ENCODE measurements at places on chromosomes 3 and 15.
A peak's percentile ranks its signal among the peaks of the same experiment; 100 is the strongest.

- no peak for DNase-seq
Measured at GRCh38 chr3:81788610-81789009, 27.2 kb upstream of the GBE1 start.

GRCh38 chr15:66515901-66516322, 10.8 kb downstream of the ZWILCH start:
- DNase-seq: no peak

DNA sequence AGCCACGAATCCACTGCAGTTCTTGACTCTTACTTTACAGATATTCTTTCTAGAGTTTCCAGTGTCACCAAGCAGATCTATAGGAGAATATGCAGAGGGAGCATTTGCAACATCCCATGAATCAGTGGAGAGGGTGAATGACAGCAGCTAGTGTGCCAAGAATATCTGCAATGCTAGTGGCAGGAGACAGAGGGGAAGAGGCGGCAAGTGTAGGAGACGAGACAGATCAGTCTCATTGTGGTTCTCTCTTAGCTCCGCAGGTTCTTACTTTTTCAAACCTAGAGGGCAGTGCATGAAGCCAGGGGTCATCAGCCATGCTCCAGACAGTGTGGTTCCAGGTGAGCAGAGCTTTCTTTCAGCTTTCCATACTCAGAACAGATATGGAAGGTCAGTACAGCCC, 744 bp downstream of the ZNF619 start:
- no peak for DNase-seq

DNA sequence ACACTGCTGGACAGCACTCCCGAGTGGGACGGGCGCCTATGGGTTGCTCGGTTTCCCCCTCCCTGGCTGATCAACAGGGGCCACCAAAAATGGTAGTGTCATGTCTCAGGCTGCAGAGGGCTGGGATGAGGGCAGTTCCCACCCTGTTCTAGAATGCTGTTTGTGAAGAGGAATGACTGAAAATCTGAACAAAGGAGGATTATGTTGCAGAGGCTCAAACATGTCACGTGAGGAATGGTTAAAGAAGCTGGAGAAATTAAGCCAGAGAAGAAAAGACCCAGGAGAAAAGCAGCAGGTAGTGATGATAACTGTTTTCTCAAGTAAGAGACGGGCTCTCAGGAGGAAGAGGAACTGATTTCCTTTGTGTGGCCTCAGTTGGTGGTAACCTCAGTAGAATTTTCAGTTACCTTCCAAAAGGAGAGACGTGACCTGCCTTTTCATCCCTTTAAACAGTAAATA, 10.4 kb downstream of the SPG21 start:
- DNase-seq: no peak

DNA sequence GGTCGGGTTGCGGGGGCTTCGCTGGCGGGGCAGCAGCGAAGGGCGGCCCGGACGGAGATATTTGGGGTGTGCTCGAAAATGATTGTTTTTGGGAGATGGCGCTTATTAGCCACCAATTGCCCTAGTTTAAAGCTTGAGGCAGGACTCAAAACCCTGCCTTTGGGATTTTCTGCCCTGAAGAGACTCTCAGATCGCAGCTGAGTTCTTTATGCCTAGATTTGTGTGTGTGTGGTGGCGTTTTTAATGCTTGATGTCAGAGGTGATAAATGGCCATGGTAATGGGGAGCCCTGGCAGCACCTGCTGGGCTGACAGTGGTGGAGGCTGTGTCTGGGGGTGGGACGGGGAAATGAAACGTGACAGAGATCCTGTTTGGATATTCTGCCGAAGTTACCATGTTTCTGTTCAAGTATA, 604 bp downstream of the KCTD6 start:
- DNase-seq: no peak

DNA sequence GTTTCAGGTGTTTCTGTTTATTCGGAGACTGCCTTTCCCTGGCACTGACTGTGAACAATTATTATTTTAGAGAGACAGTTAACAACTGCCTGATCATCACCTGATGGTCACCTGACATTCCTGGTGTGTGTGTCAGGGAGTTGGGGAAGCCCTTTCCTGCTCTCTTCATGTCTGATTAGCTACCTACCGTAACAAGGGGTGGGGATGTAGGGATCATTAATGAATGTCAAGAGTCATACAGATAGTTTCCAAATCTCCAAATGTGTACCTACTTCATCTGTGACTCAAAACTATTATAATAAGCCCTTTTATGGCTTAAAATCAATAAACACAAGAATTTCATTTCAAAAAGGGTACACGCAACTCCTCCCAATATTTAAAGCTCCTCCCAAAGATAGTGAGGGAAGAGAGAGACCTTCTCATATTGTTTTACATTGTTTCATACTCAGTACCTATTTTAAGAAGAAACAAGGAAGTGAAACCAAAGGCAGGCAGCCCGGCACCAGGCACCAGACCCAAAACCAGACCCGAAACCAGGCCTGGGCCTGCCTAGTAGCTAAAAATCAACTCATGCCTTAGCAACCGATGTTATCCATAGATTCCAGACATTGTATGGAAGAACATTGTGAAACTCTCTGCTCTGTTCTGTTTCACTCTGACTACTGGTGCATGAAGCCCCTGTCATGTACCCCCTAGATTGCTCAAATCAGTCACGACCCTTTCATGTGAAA, 844.9 kb upstream of the ALCAM start:
- DNase-seq: no peak

GRCh38 chr3:25427942-25428788, at the start of gene RARB:
RARB (plus strand) TSS chr3:25428263; CDS start chr3:25428732, 469 bp downstream.
- DNase-seq: no peak

DNA sequence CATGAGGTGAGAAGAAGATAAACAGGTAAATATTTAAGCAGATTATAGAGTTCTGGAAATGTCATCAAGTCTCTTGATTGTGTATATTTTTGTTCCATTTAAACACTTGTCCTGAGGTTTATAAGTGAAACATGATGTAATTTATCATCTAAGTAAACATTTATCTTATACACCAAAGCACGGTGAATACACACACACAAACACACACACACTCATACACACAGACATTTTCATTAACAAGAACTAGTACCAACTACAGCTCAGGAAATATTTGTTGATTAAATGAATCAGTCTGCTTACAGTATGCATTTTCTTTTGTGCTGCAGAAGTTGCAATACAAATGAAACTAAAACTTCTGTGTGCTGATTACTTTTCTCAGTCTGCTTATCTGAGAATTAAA, 357.3 kb downstream of the ZBTB20 start:
- DNase-seq: peak; percentile 19

DNA sequence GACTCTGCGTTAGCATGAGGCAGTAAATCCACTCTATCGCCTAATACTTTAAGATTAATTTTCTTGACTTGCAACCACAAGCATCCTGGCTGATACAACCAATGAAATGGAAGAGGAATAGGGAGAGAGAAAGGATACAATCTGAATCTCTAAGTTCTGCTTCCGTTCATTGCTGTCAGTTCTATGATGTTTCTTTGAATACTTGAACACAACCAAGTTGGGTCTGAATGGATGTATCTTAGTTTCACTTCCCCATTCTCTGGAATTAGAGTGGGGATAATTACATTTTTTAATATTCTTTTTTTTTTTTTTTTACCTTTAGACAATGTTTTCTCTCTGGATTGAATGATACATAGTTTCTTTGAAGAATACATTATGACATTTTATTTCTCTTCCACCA, 22.9 kb downstream of the PDE8A start:
- no peak for DNase-seq

- DNase-seq: no peak
Measured at GRCh38 chr15:43107751-43108150, 1.9 kb upstream of the UBR1 start.

- DNase-seq: no peak
Measured at GRCh38 chr3:148158210-148158609, 539.5 kb upstream of the AGTR1 start.

DNA sequence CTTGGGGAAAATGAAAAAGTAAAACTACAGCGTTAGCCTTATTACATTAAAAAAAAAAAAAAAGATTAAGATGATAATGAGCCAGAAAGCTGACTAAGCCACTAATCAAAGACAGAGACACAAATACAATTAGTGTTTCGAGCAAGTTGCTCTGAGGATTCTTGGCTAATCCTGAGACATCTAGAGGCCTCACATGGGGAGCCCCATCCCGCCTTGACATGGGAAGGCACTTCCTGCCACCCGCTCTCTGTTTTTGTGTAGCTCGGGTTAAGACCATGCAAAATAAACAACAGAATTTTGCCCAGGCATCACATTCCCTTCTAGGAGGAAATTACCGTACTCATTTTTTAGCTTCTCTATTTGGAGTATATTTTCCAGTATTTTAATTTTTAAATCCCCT, 15.3 kb downstream of the HESX1 start:
- no peak for DNase-seq

GRCh38 chr3:50512131-50512530, 8.7 kb upstream of the CACNA2D2 start:
- DNase-seq: no peak

DNA sequence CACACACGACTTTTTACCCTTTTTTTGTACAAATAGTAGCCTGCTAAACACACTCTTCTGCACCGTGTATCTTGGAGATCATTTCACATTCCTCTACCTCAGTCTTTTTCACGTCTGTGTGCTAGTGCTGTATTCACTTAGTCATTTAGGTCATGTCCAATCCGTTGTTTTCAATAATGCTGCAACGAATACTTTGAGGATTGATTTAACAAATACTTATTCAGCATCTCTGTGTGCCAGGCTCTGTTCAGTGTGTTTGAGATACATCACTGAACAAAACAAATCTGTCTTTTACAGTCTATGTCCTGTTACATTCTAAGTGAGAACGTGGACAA, 882 bp downstream of the JMJD7 start:
- DNase-seq: no peak

- DNase-seq: no peak
Measured at GRCh38 chr3:135138776-135139175, 343.7 kb downstream of the EPHB1 start.

GRCh38 chr3:151979906-151980305, 106.5 kb downstream of the SUCNR1 start:
- DNase-seq: no peak

- DNase-seq: no peak
Measured at GRCh38 chr3:78414261-78414660, 1353.5 kb downstream of the ROBO1 start.

- DNase-seq: no peak
Measured at GRCh38 chr3:72320955-72321303, 527.3 kb downstream of the SHQ1 start.

DNA sequence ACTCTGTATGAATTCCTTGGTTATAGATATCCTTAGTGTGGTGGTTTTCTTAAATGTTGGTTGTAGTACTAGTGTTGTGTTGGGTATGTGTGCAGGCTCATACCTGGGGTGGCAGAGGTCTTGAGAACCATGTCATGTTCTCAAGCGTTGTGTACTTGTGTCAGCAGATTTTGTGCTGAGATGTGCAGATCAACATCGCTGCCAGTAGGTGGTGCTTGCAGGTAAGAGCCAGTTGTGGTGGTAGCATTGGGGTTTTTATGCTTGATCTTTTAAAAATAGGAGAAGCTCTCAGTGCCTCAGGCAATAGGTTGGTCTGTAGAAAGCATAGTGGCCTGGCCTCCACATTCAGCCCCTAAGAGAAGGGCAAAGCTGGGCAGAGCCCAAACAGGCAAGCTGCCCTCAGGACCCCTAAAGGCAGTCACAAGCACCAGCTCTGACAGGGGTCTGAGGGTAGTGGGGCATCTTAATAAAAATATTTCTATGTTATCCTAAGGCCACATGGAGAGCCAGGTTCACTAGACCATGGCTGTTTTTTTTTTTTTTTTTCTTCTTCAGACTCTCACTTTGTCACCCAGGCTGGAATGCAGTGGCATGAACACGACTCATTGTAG, 164.0 kb downstream of the IL20RB start:
- DNase-seq: peak; percentile 4

GRCh38 chr15:66635006-66635405, 67.0 kb upstream of the SMAD6 start:
- no peak for DNase-seq

- no peak for DNase-seq
Measured at GRCh38 chr3:403826-404225, 207.3 kb downstream of the CHL1 start.
